Thyroid gland (tissue), 4 donors: ENCODE measurements at places on chromosomes 4 and X. TPM values are rescaled to one million over a fixed set of nuclear protein-coding genes. Genes with fewer than 3 reads are reported as not detected.

The CYP4V2 gene
- 66.9 TPM for total RNA-seq

The BMPR1B gene
- total RNA-seq: 0.81 TPM

The PCDH11X gene
- total RNA-seq: 1.6 TPM

The GNRHR gene
- total RNA-seq: not detected

The SAGE1 gene
- total RNA-seq: not detected

The HOPX gene
- 291 TPM for total RNA-seq

The CLIC2 gene
- total RNA-seq: 73.5 TPM

The TRO gene
- 27.4 TPM for total RNA-seq

The ARX gene
- total RNA-seq: not detected

The STOX2 gene
- total RNA-seq: 57.7 TPM

The SYTL4 gene
- 28.2 TPM for total RNA-seq

The ODAPH gene
- total RNA-seq: 0.29 TPM

The ABCG2 gene
- 5.5 TPM for total RNA-seq

The CASP3 gene
- total RNA-seq: 18.1 TPM

The TRIM75 gene
- total RNA-seq: not detected

The PDE6B gene
- total RNA-seq: 19.2 TPM

The UGT8 gene
- 7.8 TPM for total RNA-seq

The RPL34 gene
- 3,219 TPM for total RNA-seq

The JCHAIN gene
- not detected for total RNA-seq

The TLR1 gene
- total RNA-seq: 6.5 TPM
